Glomerular endothelial cell (primary cell): ENCODE measurements at places on chromosomes 11 and 22. TPM values are rescaled to one million over a fixed set of nuclear protein-coding genes. Genes with fewer than 3 reads are reported as not detected.

The PTGDR2 gene
- total RNA-seq: not detected in 2 replicates

The GLYAT gene
- total RNA-seq: not detected in 2 replicates

The FGF4 gene
- not detected in 2 replicates for total RNA-seq

The OR4C11 gene
- not detected in 2 replicates for total RNA-seq

The MDK gene
- total RNA-seq: 384 and 499 TPM in 2 replicates

The TRIM49 gene
- not detected in 2 replicates for total RNA-seq

The HSPB2 gene
- total RNA-seq: 0.10 TPM in 1 of 2 replicates, not detected in the other

The CSF2RB gene
- 3.6 and 19.8 TPM in 2 replicates for total RNA-seq

The ACRV1 gene
- total RNA-seq: not detected in 2 replicates

The TEX12 gene
- total RNA-seq: 0.23 TPM in 1 of 2 replicates, not detected in the other

The CHRNA10 gene
- 0.92 and 1.5 TPM in 2 replicates for total RNA-seq

The KRTAP5-7 gene
- not detected in 2 replicates for total RNA-seq

The SLC7A4 gene
- not detected in 2 replicates for total RNA-seq

The SCGB1D2 gene
- not detected in 2 replicates for total RNA-seq

The TRIM48 gene
- not detected in 2 replicates for total RNA-seq

The YPEL1 gene
- 5.0 and 8.7 TPM in 2 replicates for total RNA-seq

The OR5F1 gene
- total RNA-seq: not detected in 2 replicates

The LPXN gene
- total RNA-seq: 5.1 and 15.0 TPM in 2 replicates

The HMOX1 gene
- total RNA-seq: 60.6 and 176 TPM in 2 replicates

The PRR33 gene
- not detected in 2 replicates for total RNA-seq

The ST14 gene
- 0.12 TPM in 1 of 2 replicates, not detected in the other for total RNA-seq

The TM7SF2 gene
- total RNA-seq: 12.8 and 28.2 TPM in 2 replicates

The SYCE3 gene
- total RNA-seq: 1.7 and 2.6 TPM in 2 replicates

The KRTAP5-8 gene
- not detected in 2 replicates for total RNA-seq

The TRAF6 gene
- 12.9 and 16.2 TPM in 2 replicates for total RNA-seq

The TUBGCP6 gene
- 24.3 and 47.1 TPM in 2 replicates for total RNA-seq

The ZBED4 gene
- total RNA-seq: 19.0 and 25.9 TPM in 2 replicates

The POU2F3 gene
- total RNA-seq: 2.2 TPM in 1 of 2 replicates, not detected in the other

The MTFP1 gene
- total RNA-seq: 25.1 and 26.9 TPM in 2 replicates

The C22orf31 gene
- total RNA-seq: not detected in 2 replicates

The GPR137 gene
- 28.1 and 41.5 TPM in 2 replicates for total RNA-seq

The F2 gene
- total RNA-seq: 0.19 TPM in 1 of 2 replicates, not detected in the other

The IGLL1 gene
- not detected in 2 replicates for total RNA-seq

The OLFML1 gene
- total RNA-seq: not detected in 2 replicates
